ENCODE measurements at places on chromosomes 1 and 21.

DNA sequence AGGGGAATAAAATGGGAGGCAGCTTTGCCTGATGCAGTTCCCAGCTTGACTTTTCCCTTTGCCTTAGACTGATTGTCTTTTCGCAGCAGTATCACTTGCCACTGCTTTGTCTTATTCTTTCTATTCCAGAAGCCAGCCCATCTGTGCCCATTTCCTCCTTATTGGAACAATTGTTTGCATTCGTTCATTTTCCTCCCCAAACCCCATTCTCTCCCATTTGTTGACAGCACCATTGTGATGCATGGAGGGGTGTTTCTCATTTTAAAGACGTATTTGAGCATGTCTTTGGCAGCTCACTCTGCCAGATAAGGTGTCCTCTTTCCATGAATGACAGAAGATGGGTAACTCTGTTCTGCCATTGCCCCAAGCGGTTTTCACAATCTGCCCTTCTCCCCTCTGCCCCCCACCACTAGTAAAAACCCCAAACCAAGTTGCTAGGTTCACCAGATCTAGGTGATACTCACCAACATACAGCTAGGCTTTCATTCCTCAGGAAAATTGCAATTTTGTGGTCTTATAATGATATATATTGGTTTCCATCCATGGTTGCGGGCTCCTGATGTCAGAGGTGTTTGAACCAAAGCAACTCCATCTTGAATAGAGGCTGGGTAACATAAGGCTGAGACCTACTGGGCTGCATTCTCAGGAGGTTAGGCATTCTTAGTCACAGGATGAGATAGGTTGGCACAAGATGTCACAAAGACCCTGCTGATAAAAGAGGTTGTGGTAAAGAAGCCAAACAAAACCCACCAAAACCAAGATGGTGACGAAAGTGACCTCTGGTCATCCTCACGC, 30.8 kb downstream of the SERBP1 start:
- DNase-seq: no peak

DNA sequence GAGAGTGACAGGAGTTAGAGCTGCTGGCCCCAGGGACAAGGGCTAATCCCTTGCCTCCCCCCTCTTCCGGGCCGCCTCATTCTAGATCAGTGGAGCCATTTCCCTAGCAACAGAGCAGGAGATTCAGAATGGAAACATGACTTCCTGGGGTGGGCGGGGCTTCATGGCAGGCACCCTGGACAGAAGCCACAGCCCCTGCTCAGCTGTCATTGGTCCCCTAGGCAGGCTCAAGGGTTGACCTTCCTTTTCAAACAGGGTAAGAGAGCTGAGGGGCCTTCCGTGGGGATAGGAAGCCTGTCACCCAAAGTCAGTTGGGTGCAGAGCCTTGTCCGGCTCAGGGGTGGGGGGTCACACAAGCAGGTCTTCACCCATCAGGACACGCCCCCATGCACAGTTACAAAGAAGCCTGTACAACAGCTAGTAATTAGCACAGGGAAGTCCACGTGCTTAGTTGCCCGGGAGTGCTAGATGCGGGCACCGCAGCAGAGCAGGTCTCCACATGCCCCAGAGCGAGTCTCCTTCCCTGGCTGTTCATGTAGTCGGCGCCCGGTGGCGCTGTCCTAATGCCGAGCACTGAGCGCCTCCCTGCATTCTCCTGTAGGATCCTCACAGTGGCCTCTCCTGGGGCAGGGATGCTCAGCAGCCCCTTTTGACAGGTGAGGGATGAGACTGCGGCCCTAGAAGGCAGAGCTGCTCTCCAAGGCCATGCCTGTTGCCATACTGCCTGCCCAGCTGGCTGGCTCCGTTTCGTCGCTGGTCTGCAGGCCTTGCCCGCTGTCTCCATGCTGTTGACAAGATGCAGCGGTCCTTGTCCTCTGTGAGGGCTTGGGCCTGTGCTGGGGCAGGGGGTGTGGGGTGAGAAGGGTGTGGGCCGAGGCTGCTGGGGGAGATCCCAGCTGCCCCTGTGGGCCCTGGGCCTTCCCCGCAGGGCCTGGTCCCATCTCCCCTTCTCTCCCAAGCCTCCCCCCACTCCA, 5.1 kb downstream of the TMEM201 start:
- peak; percentile 91 for DNase-seq

DNA sequence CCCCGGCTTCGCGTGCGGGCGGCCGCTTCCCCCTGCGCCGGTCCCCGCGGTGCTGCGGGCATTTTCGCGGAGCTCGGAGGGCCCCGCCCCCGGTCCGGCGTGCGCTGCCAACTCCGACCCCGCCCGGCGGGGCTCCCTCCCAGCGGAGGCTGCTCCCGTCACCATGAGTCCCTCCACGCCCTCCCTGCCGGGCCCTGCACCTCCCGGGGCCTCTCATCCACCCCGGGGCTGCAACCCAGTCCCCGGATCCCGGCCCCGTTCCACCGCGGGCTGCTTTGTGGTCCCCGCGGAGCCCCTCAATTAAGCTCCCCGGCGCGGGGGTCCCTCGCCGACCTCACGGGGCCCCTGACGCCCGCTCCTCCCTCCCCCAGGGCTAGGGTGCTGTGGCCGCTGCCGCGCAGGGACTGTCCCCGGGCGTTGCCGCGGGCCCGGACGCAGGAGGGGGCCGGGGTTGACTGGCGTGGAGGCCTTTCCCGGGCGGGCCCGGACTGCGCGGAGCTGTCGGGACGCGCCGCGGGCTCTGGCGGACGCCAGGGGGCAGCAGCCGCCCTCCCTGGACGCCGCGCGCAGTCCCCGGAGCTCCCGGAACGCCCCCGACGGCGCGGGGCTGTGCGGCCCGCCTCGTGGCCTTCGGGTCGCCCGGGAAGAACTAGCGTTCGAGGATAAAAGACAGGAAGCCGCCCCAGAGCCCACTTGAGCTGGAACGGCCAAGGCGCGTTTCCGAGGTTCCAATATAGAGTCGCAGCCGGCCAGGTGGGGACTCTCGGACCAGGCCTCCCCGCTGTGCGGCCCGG, 159.2 kb downstream of the RUNX1 start:
- peak; percentile 79 for DNase-seq

DNA sequence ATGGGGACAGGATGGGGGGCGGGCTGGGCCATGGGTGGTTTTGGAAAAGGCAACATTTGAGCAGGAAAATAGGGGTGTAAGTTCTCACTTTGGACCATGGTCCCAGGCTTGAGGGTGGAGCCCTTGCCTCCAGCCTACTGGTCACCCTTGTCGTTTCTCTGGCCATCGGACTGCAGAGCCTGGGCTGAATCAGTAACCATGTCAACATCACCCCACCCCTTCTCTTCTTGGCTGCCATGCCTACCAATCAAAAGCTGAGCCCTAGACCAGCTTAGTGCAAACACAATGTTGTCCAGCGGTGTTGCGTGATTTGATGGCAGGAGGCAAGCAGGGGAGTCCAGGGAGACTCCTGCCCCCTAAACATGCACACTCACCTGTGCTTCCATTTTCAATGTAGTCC, 231.0 kb upstream of the KAZN start:
- DNase-seq: no peak

DNA sequence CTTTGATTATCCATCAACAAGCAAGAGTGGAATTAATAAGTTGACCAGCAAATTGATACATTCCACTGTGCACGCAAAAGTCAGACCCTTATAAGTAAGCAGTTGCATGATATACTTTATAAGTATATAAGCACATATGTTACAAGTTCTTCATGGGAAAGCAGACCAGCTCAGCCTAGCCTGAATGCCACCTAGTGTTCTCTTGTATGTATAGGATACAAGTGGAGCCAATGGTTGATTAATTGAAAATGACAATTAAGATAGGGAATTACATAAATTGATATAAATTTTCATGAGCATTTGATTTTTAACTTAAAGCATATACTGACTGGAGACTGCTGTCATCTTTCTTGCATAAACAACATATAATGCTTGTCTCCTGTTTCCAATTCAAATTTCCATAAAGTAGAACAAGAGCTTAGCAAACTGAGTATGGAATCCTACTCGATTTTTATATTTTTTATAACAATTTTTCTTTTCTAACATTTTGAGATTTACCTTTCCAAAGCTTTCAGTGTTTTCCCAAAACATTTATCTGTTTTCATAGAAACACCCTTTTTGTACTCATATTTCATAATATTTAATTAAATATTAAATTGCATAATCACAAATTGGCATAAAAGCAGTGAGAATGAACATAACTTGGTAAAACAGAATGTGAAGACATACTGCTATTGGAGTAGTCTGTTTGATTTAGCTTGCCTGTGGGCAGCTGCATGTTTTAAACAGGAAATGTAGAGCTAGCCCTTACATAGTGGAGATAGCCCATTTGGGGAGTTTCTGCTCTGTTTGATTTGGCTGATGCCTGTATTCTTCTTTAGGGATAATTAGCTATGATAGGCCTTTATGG, 62.8 kb downstream of the MAGI3 start:
- peak; percentile 89 for DNase-seq

- DNase-seq: peak; percentile 98
These were observed 1.3 kb upstream of the ZNF436 start for GRCh38 chr1:23370709-23371584.

- no peak for DNase-seq
These were observed 12.3 kb downstream of the TNFRSF1B start for GRCh38 chr1:12179111-12179519.

- no peak for DNase-seq
These were observed 129.7 kb upstream of the FAM72C start for GRCh38 chr1:144101397-144102045.

GRCh38 chr1:186212568-186213224, 162.4 kb downstream of the TPR start:
- peak; percentile 89 for DNase-seq

- DNase-seq: peak; percentile 49
These were observed 71.4 kb upstream of the GCLM start for GRCh38 chr1:93980320-93981273.

DNA sequence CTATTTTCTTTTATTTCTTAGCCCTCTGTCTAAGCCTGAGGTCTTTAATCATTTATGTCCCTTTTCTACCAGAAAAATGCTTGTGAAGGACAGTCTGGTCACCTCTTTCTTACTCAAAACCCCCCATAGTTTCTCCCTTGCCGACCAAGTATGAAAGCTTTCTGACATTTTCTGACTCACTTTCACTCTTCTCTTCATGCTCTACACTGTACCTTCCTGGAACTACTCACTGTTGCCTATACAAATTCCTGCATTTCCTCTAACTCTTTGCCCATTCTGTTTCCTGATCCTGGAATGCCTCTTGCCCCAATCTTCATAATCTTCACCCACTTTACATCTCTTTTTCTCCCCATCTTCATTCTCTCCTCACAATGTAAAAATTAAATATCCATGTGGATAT, 380.0 kb downstream of the HHIPL2 start:
- no peak for DNase-seq

DNA sequence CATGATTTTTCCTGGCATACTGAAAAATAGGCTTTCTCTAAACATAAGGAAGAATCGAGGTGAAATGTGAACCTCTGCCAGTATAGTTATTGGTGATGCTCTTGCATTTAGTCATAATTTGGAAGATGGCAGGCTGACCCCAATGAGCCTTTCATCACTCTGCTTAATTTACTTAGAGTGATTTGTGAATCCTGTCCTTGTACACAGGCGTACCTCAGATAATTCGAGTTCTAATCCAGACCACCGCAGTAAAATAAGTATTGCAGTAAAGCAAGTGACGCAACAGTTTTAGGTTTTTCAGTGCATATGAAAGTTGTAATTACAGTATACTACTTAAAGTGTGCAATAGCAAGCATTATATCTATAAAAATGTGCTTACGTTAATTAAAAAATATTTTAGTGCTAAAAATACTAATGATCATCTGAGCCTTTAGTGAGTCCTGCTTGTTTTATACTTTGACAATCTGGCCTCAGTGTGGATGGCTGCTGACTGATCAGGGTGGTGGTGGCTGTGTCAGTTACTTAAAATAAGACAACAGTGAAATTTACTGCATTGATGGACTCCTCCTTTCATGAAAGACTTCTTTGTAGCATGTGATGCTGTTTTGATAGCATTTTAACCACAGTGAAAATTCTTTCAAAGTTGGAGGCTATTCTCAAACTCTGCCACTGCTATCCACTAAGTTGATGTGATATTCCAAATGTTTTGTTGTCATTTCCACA, 1.7 kb downstream of the PKNOX1 start:
- DNase-seq: no peak

- DNase-seq: no peak
These were observed 31.0 kb upstream of the IFI16 start for GRCh38 chr1:158978730-158979129.

GRCh38 chr1:35561297-35561971, 3.8 kb downstream of the NCDN start:
- DNase-seq: no peak

GRCh38 chr1:54190526-54190925, 9.3 kb downstream of the CYB5RL start:
- DNase-seq: no peak

DNA sequence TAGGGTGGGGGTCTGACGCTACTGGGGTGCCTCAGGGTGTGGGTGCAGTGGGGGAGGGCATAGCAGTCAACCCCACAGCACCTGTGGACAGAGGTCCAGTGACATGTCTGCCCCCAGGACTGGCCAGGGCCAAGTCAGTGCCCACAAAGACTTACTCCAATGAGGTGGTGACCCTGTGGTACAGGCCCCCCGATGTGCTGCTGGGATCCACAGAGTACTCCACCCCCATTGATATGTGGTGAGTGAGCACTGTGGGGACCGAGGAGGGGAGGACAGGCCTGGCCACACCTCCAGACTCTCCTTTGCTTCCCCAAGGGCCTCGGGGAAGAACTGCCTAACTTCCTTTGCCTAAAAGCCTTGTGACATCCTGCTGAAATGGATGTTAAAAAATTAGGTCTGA, 23.5 kb downstream of the CDK18 start:
- no peak for DNase-seq

DNA sequence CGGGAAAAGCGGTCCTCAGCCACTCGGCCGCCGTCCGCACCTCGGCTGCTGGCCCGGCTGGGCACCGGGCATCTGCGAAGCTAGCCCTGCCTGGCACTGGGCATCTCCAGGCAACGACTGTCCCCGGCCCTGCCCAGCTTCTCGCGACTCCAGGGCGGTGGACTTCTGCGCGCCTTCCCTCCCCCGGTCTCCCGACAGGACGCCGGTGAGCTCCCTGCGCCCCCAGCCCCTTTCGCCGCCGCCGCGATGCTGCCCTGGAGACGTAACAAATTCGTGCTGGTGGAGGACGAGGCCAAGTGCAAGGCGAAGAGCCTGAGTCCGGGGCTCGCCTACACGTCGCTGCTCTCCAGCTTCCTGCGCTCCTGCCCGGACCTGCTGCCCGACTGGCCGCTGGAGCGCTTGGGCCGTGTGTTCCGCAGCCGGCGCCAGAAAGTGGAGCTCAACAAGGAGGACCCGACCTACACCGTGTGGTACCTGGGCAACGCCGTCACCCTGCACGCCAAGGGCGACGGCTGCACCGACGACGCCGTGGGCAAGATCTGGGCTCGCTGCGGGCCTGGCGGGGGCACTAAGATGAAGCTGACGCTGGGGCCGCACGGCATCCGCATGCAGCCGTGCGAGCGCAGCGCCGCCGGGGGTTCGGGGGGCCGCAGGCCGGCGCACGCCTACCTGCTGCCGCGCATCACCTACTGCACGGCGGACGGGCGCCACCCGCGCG, 514 bp downstream of the FAM43B start:
- no peak for DNase-seq

DNA sequence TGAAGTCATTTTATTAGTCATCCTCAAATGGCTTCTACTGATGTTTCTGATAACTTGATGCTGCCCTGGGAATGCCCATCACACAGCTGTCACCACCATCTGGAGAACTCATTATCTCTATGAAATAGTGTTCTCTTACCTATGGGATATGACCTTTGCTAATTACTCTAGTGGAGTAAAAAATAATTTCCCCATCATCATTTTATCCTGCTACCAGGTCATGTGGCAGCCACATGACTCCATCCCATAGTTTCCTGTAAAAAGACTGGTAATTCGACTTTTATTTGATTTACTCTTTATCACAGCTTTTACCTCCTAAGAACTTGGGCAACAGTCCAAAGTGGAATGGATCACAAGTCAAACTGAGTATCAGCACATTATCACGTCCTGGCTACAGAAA, 76.1 kb upstream of the USP25 start:
- DNase-seq: peak; percentile 43

- no peak for DNase-seq
These were observed 85.5 kb downstream of the NGF start for GRCh38 chr1:115252585-115252984.
